ENCODE measurements at places on chromosomes 4 and X.

DNA sequence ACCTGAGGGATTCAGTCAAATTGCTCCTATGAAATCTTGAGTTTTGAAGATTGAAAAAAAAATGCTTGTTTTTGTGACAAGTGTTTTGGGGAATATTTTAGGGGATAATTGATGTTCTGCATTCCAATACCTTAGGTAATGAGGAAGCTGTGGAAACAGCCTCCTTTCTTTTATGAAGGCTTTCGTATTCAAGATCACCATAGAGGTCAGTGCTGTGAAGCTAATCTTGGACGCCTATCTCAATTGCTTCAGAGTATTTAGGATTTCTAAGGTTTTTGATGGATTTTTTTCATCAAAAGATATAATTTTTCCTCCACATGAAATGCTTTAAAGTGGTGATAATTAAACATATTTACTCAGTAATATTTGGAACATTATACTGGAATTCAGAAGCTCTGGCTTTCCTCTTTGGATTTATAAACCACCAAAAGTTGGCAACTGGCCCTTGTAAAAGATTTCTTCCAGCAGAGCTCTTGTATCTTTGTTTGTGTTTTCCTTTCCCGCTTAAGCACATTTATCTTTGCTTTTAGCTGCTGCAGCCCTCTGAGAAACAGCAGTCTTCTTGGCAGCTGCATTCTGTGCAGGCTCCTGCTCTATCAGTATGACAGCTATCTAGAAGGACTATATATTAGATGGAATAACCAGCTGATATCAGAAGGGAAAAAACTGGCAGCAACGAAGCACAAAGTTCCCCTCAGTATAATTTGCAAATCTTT lies 63.7 kb downstream of the HMGB2 start:
- no peak for DNase-seq

DNA sequence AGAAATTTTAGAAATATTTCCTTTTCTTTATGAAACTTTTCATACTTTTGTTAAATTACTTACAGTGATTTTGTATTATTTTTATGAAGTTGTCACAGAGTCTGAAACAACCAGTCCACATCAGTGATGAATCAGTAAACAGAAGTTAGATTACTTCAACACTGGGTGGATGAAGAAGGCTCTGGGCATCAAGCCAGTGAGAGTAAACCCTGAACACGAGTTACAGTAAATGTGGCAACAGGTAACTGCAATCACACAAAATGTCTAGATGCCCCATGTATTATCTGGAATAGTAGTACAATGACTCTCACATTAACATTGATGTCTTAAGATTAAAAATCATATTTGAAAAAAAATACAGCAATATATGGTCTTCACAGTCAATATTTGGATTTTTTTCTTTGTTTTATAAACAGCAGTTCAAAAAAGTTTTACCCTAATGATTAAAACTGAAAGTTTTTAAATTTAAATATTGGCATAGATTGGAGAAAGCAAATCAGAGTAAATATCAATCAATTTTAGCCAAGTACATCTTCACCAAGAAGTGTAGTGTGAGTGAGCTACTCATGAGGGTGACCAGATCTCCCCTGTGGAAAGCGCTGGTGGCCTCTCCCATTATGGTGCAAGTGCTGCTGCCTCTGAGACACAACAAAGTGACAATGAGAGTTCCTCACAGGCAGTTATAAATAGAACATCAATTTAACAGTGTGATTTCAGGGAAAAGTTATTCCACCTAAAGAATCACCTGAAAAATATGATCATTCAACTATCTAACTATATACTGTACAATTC lies 63.2 kb upstream of the UGT2B7 start:
- DNase-seq, result no peak

DNA sequence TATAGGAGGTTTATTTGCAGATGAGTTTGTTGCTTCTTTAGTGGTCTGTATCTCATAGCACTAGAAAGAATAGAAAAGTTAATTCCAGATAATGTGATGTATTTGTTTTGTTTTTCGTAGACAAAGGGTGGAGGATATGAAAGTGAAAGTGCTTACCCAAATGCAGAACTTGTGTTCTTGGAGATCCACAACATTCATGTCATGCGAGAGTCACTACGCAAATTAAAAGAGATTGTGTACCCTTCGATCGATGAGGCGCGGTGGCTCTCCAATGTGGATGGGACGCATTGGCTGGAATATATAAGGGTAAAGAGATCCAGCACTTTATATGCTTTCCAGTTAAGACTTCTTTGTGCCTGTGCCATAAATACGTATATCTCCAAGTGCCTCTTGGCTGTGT lies 43.3 kb downstream of the MTMR1 start:
- no peak for DNase-seq

DNA sequence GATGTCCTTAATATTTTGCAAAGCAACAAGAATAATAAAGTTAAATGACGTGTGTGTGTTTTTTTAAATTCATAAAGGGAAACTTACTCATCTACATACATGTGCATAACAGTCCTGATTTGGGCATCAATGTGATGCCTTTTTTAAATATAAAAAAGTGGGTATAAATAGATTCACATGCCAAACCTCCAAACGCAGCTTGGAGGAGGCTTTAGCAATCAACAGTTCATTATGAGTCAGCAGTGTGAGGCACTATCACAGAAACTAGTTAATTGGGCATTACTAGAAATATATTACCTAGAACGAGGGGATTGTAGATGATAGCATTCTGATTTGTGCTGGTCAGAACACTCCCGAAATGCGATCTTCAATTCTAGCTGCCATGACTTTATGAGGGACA lies 115.1 kb downstream of the HS6ST2 start:
- DNase-seq, result no peak

GRCh38 chrX:71067712-71068043 lies 456 bp downstream of the SNX12 start:
- DNase-seq, result no peak

GRCh38 chr4:173934933-173935620 lies 348.4 kb downstream of the FBXO8 start:
- DNase-seq, result no peak

- no peak for DNase-seq
Observed at GRCh38 chrX:64188901-64189300, 16.6 kb downstream of the AMER1 start.

DNA sequence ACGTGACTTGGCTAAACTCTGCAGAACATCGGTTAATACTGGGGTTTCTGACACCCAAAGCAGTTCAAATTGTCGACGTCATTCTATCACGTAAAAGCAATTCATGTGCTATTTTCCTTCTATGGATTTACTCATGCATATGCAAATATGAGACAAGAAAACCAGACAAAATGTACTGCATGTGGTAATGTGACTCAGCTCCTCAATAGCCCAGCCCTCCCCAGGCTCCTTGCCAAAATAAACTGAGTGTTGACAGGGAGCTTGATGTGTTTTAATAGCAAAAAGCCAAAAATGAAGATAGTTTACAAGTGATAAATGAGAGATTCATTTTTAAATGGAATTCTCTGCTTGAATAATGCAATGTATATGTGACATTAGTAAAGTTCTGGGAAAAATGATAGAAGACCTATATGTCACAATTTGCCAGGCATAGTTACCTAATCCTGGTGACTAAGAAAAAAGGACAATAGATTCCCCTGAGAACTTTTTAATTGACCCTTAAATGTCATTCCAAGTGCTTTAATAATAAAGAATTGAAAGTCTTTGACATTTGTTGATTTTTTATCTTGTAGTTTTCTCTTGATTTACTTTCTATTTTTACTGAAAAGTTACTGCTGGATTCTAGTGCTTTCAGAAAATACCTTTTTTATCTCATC lies 1700.6 kb upstream of the TENM3 start:
- DNase-seq, result no peak

GRCh38 chrX:114049063-114049462 lies 534.8 kb upstream of the HTR2C start:
- DNase-seq, result no peak

All from stimulated activated CD4-positive, alpha-beta T cell treated with anti-CD3 and anti-CD28 coated beads, Interleukin-2, amount 100 ng/mL, for 24 hours (primary cell).